ENCODE measurements at places on chromosomes 13 and 19.
A peak's percentile ranks its signal among the peaks of the same experiment; 100 is the strongest.

DNA sequence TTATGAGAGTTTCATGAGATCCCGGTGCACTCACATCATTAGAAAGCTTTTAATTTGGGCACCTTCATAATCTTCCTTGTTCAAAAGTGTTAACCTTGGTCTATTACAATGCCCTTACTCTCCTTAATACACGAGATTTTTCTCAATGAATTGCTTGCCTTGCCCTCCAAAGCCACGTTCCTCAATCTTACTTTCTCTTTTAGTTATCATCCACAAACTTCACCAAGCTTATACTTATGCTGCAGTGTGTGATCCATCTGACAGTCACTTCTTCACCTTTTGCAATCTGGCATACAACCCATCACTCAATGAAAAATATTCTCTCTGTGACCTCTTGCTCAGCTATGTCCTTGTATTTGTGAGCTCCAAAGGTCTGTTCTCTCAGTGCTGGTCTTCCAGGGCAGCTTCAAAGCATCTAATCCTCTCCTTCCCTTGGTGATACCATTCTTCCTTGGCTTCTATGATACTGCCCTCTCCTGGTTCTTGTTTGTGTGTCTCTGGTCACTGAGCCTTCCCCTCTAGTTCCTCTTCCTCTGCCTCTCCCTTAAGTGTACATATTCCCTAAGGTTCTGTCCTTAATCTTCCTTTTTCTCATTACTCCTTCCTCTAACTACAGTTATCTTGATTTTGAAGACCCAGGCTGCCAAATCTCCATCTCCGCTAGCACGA, 202.2 kb upstream of the STARD13 start:
- DNase-seq: no peak

- no peak for DNase-seq
These were observed 1.8 kb downstream of the PVR start for GRCh38 chr19:44645407-44646048.

DNA sequence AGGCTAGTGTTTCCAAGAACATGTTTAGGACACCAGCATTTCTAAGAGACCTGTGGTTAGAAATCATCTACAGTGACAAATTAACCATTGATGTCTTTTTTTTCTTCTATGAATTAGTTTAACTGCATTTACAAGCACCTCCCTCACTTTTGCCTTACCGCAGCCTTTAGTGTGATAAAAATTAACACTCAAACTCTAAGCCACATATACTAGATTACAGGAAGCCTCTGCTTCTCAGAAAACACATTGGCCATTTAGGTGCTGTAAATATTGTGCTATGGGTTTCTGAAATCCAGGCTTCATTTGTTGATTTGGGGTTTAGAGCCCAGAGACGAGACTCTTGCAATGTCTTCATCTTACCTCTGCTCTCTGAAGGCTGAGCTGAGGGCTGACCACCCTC, 34.6 kb upstream of the OLFM4 start:
- no peak for DNase-seq

- no peak for DNase-seq
These were observed 39.1 kb upstream of the TFDP1 start for GRCh38 chr13:113545455-113545930.

- no peak for DNase-seq
These were observed 19.0 kb upstream of the GPI start for GRCh38 chr19:34345947-34346351.

GRCh38 chr19:15249528-15249874, 17.3 kb upstream of the EPHX3 start:
- DNase-seq: no peak

DNA sequence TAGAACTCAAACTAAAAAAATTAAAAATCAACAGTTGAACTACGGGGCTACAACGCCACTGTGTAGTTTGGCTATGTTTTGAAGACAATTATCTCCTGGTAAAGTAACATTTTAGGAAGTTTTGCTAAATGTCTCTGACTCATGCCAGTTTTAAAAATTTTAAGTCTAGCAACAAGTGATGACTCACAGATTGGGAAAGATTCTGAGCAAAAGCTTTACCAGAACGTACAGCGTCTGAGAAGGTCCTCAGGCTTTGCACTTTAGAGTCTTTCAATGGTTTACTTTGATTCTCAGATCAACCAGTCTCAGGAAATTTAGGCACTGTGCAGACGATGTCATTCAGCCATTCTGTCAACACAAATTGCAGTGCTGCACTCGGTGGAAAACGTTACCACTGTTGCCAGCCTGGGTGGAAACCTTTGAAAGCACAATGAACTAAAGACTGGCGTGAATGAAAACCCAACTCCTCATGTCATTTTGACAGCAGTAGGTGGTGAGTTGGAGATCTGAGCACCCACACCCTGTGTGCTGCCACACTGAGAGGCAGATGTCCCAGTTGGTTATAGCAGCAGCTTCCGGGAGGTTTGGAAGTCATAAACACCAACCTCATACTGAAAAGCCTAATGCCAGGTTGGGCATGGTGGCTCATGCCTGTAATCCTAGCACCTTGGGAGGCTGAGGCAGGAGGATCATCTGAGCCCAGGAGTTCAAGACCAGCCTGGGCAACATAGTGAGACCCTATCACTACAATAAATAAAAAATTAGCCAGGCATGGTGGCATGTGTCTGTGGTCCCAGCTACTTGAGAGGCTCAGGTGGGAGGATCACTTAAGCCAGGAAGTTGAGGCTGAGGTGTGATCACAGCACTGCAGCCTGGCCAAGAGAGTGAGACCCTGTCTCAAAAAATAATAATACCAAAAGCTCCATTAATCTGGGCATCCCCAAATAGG, 6.3 kb upstream of the WTIP start:
- DNase-seq: no peak

DNA sequence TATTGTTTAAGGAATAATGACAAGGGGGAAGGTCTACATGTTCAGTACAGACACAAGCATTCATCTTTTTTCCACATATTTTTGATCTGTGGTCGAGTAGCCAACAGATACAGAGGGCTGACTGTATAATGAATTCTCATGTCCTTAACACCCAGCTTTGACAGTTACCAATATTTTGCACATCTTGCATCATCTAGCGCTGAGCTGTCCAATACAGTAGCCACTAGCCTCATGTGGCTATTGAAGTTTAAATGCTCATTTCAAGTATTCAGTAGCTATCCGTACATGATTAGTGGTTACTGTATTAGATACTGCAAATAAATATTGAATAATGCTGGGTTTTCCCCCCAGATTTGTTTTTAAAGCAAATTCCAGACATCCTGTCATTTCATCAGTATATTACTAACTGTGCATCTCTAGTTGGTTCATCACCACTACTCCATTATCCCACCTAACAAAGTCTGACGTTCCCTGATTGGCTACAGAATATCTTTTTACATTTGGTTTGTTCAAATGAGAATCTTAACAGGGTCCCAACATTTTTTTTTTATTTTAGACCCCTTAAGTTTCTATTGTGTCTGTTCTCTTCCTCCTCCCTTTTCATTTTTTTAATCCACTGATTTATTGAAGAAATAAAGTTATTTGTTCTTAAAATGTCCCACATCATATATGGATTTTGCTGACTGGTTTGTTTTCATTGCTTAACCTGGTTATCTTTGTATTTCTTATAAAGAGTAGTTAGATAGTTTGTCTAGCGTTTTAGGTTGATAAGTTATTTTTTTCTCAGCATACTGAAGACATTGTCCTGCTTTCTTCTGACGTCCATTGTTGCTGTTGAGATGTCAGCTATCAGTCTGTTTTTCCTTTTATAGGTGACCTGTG, 8.2 kb downstream of the ZNF177 start:
- DNase-seq: no peak

DNA sequence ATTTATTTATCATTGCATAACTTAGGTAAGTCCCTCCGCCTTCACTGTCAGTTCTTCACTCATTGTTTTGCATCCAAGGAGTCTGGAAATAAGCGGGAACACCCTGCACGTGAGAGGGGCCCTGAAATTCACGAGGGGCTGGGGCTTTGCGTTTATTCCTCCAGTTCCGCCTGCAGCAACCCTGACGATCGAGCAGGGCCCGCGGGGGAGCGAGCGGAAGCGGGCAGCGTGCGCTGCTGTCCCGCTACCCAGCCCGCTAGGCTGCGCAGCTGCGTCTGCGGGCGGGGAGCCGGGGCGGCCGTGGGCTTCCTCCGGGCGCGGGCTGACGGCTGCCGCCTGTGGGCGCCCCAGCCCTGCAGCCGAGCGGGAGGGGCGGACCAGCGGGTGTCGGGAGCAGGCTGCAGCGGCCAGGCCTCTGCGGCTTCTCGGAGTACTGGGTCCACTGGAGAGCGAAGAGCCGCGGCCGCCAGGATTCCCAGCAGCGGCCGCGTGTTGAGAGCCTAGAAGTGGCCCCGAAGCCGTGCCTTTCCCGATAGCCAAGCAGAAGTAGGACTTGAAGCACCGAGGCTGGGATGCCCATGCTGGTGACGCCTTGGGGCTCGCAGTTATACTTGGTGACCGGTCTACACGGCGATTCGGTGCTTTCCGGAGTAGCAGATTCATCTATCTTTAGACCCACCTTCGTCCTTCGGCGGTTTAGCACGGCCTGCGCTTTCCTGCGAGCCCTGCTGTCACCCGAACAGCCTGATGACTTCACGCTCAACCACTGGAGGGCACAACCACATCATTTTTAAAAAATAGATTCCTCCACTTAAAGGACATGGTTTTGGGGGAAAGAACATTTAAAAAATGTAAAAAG, 32.9 kb upstream of the SACS start:
- peak; percentile 87 for DNase-seq

GRCh38 chr13:93941444-93941843, 538.0 kb downstream of the DCT start:
- no peak for DNase-seq

DNA sequence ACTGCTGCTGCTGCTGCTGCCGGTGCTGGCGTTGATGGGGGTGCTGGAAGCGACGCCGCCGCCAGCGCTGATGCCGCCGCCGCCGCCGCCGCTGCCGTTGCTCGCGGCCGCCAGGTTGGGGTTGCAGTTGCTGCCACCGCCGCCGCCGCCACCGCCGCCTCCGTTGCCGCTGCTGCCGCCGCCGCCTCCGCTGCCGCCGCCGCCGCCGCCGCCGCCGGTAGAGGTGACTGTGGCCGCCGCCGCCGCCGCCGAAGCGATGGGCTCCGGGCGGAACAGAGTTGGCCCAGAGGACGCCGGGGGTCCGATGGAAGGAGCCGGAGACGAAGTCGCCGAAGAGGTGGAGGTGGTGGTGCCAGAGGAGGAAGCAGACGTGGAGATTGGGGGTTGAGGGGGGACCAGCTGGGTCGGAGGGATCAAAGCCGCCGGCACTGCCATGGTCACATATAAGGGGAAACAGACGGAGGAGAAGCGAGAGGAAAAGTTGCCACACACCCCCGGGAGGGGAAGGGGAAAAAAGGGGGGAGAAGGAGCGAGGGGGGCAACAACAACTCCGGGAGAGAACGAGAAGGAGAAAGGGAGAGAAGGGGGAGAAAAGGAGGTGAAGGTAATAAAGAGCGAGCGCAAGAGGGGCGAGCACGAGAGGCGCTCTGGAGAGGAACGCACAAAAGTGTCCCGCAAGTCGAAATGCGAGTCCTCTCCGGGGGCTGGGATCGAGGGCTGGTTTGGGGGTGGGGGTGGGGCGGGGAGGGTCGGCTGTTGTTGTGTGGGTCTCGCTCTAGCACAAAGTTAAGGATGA, 471 bp downstream of the DACH1 start:
- no peak for DNase-seq

- no peak for DNase-seq
These were observed 6.7 kb upstream of the DIAPH3 start for GRCh38 chr13:60170414-60170813.

DNA sequence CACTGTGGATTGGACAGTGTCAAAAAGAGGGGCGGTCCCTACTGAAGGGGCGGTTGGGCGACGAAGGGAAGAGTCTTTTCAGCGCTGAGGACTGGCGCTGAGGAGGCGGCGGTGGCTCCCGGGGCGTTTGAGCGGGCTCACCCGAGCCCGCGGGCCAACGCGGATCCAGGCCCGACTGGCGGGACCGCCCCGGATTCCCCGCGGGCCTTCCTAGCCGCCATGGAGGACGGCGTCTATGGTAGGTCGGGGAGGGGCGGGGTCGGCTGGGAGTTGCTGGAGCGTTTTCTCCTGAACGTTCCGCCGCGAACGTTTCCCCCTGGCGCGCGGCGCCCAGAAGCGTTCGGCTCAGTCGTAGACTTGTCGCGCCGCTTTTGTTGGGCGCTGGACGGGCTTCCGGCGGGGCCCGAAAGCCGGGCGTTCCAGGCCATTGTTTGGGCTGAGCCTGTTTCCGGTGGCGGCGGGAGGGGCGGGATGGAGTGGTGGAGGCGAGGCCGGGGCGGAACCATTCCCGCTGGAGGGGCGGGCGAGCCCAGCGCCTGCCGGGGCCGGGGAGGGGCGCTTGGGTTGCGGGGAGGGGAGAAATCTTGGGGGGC, at the start of gene CYTH2:
TSS of gene CYTH2 (plus strand) at position 81 of the 593 bp plus-strand sequence. CDS start at position 220, 139 bp downstream.
- peak; percentile 80 for DNase-seq

DNA sequence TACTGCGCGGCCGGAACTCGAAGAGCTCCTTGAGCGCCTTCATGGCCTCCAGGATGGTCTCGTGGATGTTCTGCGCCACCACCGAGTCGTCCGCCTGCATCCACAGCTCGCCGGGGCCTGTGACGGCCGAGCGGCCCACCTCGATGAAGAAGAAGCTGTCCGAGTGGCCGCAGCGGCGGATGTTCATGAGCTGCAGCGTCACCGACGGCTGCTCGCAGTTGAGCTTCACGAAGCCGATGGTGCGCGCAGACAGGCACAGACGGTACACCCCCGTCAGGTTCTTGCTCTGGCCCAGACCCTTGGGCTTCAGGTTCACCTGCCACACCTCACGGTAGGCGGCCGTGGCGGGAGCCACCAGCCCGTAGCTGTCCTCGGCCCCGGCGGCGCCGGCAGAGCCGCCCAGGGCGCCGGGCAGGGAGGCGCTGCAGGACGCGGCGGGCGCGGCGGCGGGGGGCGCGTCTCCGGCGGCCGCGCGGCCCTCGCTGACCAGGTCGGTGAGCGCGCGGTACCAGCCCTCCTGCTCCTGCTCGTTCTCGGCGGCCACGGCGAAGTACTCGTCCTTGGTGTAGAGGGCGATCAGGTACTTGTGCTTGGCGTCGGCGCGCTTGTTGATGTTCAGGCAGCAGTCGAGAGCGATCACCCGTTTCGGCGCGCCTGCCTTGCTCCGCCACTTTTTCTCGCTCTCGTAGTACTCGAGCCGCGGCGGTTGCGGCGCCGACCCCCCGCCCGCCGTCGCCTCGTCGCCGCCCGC, 1.1 kb downstream of the IRS2 start:
- DNase-seq: no peak

- DNase-seq: no peak
These were observed 37.4 kb upstream of the ZNF527 start for GRCh38 chr19:37333457-37333856.

GRCh38 chr13:50267066-50267465, 251.8 kb downstream of the KCNRG start:
- no peak for DNase-seq

GRCh38 chr13:24161980-24162525, 1.5 kb downstream of the SPATA13 start:
- no peak for DNase-seq

GRCh38 chr19:46283771-46284170, 13.1 kb upstream of the HIF3A start:
- no peak for DNase-seq
